ENCODE measurements at places on chromosomes 6 and 20. TPM values are rescaled to one million over a fixed set of nuclear protein-coding genes. Genes with fewer than 3 reads are reported as not detected.

Gene VAPB
- total RNA-seq: 6.9 TPM

Gene TRIM15
- total RNA-seq: not detected

Gene NEU1
- total RNA-seq: 53.8 TPM

Gene KCNB1
- total RNA-seq: not detected

Gene SMLR1
- not detected for total RNA-seq

Gene ZNF831
- total RNA-seq: not detected

Gene SAPCD1
- 5.8 TPM for total RNA-seq

Gene AHCY
- 151 TPM for total RNA-seq

Gene CALHM4
- total RNA-seq: not detected

Gene SLC18B1
- 3.9 TPM for total RNA-seq

Gene LYRM2
- total RNA-seq: 16.5 TPM

Gene TUBB1
- total RNA-seq: not detected

Gene LRFN2
- total RNA-seq: not detected

Gene TNXB
- total RNA-seq: 0.17 TPM

Gene VIP
- not detected for total RNA-seq

Gene OPRM1
- total RNA-seq: not detected

Gene TNFRSF6B
- total RNA-seq: 246 TPM

Gene TNF
- not detected for total RNA-seq

Gene PAK5
- total RNA-seq: under 0.01 TPM

Gene GSTA1
- not detected for total RNA-seq

Gene B4GALT5
- total RNA-seq: 12.9 TPM

Gene FLRT3
- total RNA-seq: 1.5 TPM

Gene MYL9
- total RNA-seq: 54.1 TPM

Gene HLA-DRB5
- not detected for total RNA-seq

Gene DEFB124
- not detected for total RNA-seq

Gene SLX4IP
- 3.4 TPM for total RNA-seq

Gene SLC22A23
- under 0.01 TPM for total RNA-seq

Gene TMEM244
- total RNA-seq: not detected

Gene THEMIS
- total RNA-seq: under 0.01 TPM

Gene GNMT
- total RNA-seq: not detected

Gene ZNF292
- total RNA-seq: 5.7 TPM

Gene SLC32A1
- total RNA-seq: not detected

Gene DDX27
- 25.1 TPM for total RNA-seq

Gene POM121L2
- not detected for total RNA-seq

Gene SLC22A3
- not detected for total RNA-seq

Gene CPNE5
- total RNA-seq: not detected

Gene UNC5CL
- 0.15 TPM for total RNA-seq

Gene COX7A2
- 981 TPM for total RNA-seq

Gene C20orf202
- total RNA-seq: not detected

Gene TULP1
- not detected for total RNA-seq

Gene CLVS2
- total RNA-seq: not detected

Gene POLH
- 18.3 TPM for total RNA-seq

Gene PXDC1
- 40.9 TPM for total RNA-seq

Gene SLC16A10
- total RNA-seq: under 0.01 TPM

Gene INSM1
- not detected for total RNA-seq

Gene OR12D3
- total RNA-seq: not detected

Gene SLC26A8
- total RNA-seq: not detected

Gene PTK6
- total RNA-seq: not detected

Gene XKR7
- not detected for total RNA-seq

Gene MKKS
- total RNA-seq: 5.2 TPM

Gene CPXM1
- total RNA-seq: 5.6 TPM

Gene RNF144B
- total RNA-seq: 1.3 TPM

Gene HDGFL1
- total RNA-seq: not detected

Gene FOXF2
- 16.4 TPM for total RNA-seq

Gene ARG1
- not detected for total RNA-seq

Gene PLA2G7
- not detected for total RNA-seq

Gene C4B
- total RNA-seq: 1.5 TPM

Gene RBM24
- 3.1 TPM for total RNA-seq

Gene CNKSR3
- 6.8 TPM for total RNA-seq

Measured in bronchus fibroblast of lung (primary cell).